Stimulated activated CD4-positive, alpha-beta T cell treated with anti-CD3 and anti-CD28 coated beads, TNF-alpha, amount 100 ng/mL, for 24 hours (primary cell): ENCODE measurements at places on chromosomes 7 and 10.

GRCh38 chr10:129171812-129172211, 295.2 kb upstream of the MGMT start:
- no peak for DNase-seq

DNA sequence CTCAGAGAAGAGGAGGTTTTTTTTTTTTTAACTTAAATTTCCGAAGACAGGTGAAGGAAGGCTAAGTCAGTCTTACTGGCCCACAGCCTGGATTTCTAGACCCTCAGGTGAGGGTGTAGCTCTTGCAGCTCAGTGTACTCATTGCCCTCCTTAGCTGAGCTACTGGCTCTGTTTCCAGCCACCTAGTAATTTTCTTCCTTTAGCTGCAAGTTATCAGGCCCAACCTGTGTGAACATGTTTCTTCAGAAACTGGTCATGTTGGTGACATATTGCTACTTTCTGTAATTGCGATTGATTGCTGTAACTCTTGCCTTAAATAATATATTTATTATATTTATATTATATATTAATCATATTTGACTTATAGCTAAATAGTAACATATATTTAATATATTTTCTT, 10.0 kb upstream of the TMEM229A start:
- no peak for DNase-seq

DNA sequence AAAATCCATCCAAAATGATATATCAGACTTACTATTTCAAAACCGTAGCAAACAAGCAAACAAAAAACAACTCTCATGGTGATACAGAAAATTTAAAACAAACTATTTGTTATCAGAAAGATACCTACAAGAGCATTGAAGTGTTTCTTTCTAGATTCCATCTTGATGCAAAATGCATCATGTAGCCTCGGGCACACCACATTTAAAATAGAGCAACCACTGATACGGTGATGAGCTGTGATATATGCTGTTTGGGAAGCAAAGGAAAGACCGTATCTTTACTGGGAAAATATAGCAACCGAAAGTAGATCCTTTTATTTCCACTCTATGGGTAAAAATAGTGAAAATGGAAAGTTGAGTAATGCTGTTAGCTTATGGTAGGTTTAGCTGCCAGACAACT, 892.0 kb downstream of the GATA3 start:
- no peak for DNase-seq

GRCh38 chr7:54860003-54860775, 101.2 kb upstream of the SEC61G start:
- DNase-seq: no peak

DNA sequence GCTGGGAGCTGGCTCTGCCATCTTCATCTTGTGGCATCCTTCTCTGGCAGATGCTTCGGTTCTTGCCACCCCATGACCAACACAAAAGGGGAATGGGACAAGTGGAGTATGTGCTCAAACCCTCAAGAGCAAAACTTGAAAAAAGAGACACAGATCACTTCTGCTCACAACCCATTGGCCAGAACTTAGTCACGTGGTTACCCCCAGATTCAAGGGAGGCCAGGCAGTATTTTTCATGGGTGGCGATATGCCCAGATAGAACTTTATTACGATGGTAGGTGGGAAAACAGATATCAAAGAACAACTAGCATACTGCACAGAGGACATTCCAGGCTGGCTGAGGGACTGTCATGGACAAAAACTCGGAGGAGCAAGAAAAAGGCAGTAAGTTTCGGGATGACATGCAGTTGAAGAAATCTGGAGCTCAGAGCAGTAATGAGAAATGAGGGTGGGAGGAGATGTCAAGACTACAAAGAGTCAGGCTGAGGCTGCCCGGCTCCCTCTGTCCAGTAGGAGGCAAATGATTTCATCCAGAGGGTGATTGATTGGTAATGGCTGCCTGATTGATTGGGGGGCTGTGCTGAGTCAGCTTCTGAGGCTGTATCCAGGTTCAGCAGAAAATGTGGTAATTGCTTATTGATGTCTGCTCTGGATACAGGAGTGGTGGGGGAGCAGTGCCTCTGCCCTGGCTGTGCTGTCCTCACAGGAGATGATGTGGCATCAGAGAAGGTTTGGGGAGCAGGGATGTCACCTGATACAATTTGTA, 25.3 kb downstream of the COL13A1 start:
- no peak for DNase-seq

DNA sequence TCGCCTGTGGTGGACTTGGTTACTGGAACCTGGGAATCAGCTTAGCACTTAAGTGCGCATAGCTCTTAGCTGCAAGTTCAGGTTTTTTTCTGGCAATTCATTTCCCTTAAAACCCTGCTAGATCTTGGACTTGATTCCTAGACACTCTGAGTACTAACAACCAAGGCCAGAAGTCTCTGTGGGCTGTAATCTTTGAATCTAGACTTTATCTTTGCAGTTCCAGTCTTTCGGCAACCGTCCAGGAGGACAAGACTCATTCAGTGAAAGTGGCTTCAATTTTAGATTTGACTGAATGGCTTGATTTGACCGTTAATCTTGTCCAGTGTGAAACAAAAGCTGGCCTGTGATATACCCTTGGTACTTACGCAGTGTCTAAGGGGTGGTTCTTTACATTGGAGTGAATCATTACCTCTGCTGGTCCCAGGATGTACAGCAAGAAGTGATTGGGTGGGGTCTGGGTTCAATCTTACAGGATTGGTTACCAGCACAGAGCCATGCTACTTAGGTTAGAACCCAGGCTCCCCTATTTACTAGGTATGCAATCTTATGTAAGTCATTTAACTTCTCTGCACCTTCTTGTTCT, 16.4 kb downstream of the PTTG1IP2 start:
- no peak for DNase-seq

- DNase-seq: no peak
These were observed 18.0 kb upstream of the NUDCD3 start for GRCh38 chr7:44508328-44509030.

DNA sequence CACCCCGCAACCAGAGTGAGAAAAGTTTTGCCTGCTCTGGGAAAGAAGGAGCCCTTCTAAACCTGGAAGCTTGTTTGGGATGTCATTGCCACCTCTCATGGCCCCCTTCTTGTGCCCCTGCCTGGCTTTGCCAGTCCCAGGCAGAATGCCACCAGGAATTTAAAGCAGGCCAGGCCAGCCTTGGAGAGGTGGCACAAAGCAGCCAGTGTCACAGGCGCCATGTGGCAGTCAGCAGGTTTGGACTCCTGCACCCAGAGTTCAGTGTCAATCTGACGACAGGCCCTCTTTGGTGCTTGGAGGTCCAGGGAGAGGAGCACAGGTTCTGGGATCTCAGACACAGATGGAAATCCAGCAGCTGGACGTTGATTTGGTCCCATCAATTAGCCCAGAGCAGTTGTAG, 12.7 kb downstream of the HK1 start:
- DNase-seq: no peak

GRCh38 chr10:88033793-88034192, 170.4 kb downstream of the PTEN start:
- DNase-seq: no peak

- DNase-seq: peak; percentile 44
These were observed 1.8 kb downstream of the TSC22D4 start for GRCh38 chr7:100476903-100477870.

GRCh38 chr7:31020161-31020560, 31.9 kb upstream of the ADCYAP1R1 start:
- DNase-seq: no peak

- DNase-seq: no peak
These were observed 16.7 kb downstream of the POR start for GRCh38 chr7:75931680-75932079.

- DNase-seq: no peak
These were observed 1565.3 kb upstream of the LRRTM3 start for GRCh38 chr10:65360497-65360896.

GRCh38 chr10:88221010-88221973, 357.9 kb downstream of the PTEN start:
- no peak for DNase-seq

GRCh38 chr7:90274161-90274560, 29.2 kb downstream of the CFAP69 start:
- DNase-seq: no peak

- no peak for DNase-seq
These were observed 1.1 kb downstream of the MAP3K8 start for GRCh38 chr10:30435073-30435422.

GRCh38 chr7:20191391-20191869, 25.8 kb downstream of the MACC1 start:
- no peak for DNase-seq

DNA sequence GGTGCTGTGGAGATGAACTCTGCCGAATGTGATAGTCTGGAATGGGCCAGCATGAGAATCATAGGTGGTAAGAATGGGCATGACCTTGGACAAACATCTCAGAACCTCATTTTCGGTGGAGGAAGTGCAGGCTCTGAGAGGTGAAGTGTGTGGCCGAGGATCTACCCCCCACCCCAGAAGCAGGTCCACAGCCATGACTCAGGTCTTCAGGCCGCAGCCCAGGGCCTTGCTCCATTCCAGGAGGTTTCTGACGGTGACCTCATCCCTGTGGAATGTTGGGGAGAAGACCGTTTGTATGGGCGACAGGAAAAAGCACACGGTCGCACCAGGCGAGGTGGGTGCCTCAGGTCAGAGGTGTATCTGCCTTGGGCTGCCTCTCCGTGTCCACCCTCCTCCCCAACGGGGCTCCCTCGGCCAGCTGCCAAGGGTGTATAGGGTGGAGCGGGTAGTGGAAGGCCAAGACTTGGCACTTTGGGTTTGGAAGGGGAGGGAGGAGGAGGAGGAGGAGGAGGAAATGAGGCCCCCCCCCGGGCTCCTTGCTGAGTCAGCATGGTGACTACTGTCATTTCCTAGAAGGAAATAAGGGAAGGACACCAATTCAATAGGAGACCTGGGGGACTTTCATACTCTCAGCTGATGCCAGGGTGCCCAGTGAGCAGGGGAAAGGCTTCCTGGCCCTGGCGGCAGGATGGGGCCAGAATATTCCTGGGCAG, 168.0 kb upstream of the RHEB start:
- DNase-seq: no peak

DNA sequence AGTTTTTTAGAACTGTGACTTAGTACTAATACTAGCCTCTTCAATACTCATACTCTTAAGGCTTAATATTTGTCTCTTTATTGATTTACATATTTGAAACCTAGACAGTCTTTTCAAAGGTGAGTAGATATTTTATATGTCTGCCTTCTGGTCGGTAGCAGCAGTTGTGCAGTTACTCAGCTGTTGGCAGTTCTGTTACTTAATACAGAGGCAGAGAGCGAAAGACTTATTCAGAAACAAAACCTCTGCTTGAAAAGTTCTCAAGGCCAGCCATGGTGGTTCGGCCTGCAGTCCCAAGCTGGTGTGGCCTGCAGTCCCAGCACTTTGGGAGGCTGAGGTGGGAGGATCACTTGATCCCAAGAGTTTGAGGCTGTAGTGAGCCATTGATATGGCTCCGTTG, 84.2 kb downstream of the AUTS2 start:
- no peak for DNase-seq

GRCh38 chr7:122695816-122696215, 3.1 kb downstream of the RNF133 start:
- DNase-seq: no peak

GRCh38 chr7:141722529-141722928, 14.4 kb downstream of the WEE2 start:
- DNase-seq: no peak

- DNase-seq: no peak
These were observed 1.1 kb upstream of the GTF2I start for GRCh38 chr7:74656441-74656836.

DNA sequence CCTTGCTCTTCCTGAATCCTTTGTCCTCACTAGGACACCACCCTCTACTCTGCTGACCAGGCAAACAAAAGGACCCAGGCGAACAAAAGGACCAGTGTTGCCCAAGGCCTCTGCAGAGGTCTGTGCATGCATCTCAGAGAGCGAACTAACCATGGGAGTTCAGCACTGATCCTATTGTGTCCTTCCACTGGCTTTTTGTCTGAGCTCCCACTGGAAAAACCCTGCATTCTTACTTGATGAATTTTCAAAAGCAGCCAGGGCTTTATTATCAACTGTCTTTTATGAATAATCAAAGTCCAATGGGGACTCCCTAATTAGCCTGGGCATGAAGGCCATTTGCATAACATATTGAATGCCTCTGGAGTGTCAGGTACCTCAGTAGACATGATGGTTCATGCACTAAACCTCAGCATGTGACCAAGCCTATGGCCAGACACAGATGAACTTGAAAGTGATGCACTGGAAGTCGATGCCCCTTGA, 140.6 kb downstream of the KCNMA1 start:
- DNase-seq: no peak

- no peak for DNase-seq
These were observed 112.7 kb downstream of the FGFR2 start for GRCh38 chr10:121485436-121486139.

DNA sequence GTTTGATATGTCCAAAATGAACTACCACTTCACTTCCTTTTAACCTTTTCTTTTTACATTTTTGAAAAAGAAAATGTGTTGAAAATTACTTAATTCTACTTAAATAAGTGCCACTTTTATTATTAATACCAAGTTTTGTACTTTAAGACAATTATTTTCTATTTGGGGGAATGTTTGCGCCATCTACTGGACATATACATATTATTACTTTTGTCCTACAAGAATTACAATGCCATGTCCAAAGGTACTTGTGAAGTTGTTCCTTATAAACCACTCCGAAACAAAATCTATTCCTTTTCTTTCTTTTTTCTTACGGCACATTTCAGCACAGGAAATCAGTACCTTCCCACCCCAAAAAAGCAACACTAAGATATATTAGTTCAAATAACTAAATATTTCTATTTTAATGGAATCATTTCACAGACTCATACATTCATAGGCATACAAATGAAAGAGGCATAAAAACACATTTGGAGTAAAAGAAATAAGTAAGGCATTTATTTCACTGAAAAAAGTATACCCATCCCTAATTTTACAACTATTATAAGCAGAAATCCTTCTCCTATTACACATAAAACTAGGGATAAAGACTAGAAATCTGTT, 169.9 kb downstream of the RNF133 start:
- no peak for DNase-seq

GRCh38 chr7:5532536-5533335, 109.1 kb upstream of the TNRC18 start:
- DNase-seq: peak; percentile 65

GRCh38 chr10:50740293-50740648, 535 bp downstream of the ASAH2B start:
- peak; percentile 19 for DNase-seq

DNA sequence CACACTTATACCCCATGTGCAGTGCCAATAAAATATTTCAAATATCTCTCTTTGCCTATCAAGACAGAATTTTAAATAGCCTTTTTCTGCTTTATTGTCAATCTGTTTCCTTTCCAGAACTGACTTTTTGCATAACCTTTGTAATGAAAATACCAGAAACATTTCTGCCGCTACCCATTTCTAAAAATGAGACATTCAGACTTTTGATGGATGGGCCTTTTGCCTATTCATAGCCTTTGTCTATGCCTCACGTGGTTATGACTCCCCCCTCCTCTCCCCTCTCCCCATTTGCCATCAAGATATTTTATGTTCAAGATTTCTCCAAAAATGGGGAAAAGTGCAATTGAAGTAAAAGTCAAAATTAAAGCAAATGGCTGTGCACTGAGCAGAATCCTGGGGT, 5.9 kb downstream of the PPP1R17 start:
- no peak for DNase-seq

DNA sequence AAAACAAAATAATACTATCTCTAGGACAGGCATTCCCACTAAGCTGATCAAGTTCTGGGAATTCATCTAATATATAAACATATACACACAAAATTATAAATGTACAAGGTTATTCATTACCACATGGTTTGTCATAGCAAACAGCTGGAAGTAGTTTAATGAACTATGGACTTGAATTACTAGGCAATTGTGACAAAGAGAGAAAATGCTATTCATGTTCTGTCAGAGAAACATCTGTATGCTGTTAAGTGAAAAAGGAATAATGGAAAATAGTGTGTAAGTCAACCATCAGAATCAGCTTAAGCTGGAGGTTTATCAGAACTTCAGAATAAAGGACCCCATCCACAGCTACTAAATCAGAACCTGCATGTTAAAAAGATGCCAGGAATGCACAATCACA, 2.8 kb downstream of the ZNF248 start:
- DNase-seq: no peak
